ENCODE measurements at places on chromosomes 11 and 22. TPM values are rescaled to one million over a fixed set of nuclear protein-coding genes. Genes with fewer than 3 reads are reported as not detected.

GRCh38 chr22:39809772-39810557 lies 83.6 kb downstream of the ENTHD1 start:
- H3K27ac ChIP-seq = no peak overlapping the region
- no peaks in the 10 kb centered on the region for H3K36me3 ChIP-seq
- H3K4me3 ChIP-seq = no peak overlapping the region

GRCh38 chr11:11125618-11126017 lies 227.4 kb downstream of the CSNK2A3 start:
- DNase-seq = no peak
- no peak overlapping the region for H3K4me3 ChIP-seq
- H3K27me3 ChIP-seq = peaks cover 8% of the 10 kb centered on the region
- no peaks in the 10 kb centered on the region for H3K4me1 ChIP-seq

SPI1 gene
- total RNA-seq = not detected

KLHL35 gene
- 0.16 TPM for total RNA-seq

GRCh38 chr11:66393954-66394353 lies 22.4 kb upstream of the SLC29A2 start:
- H3K36me3 ChIP-seq = no peaks in the 10 kb centered on the region
- peaks cover 9% of the 10 kb centered on the region for H3K27me3 ChIP-seq
- no peaks in the 10 kb centered on the region for H3K4me1 ChIP-seq
- H3K4me3 ChIP-seq = no peak overlapping the region
- H3K27ac ChIP-seq = no peak overlapping the region
- no peak for DNase-seq

GRCh38 chr22:20983081-20983771 lies 1.1 kb downstream of the LZTR1 start:
- H3K4me3 ChIP-seq = peak overlapping the region; percentile 92
- DNase-seq = no peak
- peaks cover 40% of the 10 kb centered on the region for H3K4me1 ChIP-seq

TUG1 gene
- 45.7 TPM for total RNA-seq

PKNOX2 gene
- not detected for total RNA-seq

GRCh38 chr11:76209973-76210930 lies 4.0 kb upstream of the WNT11 start:
- H3K27ac ChIP-seq = no peak overlapping the region
- peak overlapping the region; percentile 55 for H3K4me3 ChIP-seq
- H3K27me3 ChIP-seq = peaks cover 40% of the 10 kb centered on the region

- DNase-seq = no peak
- H3K27me3 ChIP-seq = peaks cover 8% of the 10 kb centered on the region
- H3K27ac ChIP-seq = no peak overlapping the region
- no peaks in the 10 kb centered on the region for H3K36me3 ChIP-seq
- H3K4me1 ChIP-seq = no peaks in the 10 kb centered on the region
Measured at GRCh38 chr22:49303781-49304461, 523.8 kb downstream of the BRD1 start.

GRCh38 chr11:27806122-27806521 lies 105.9 kb upstream of the BDNF start:
- no peak overlapping the region for H3K4me3 ChIP-seq
- no peaks in the 10 kb centered on the region for H3K27me3 ChIP-seq
- no peaks in the 10 kb centered on the region for H3K36me3 ChIP-seq
- no peak for DNase-seq

C22orf15 gene
- total RNA-seq = 2.1 TPM

C11orf87 gene
- not detected for total RNA-seq

- H3K4me3 ChIP-seq = peak within 1 kb of the TSS; percentile 97
- DNase-seq = peak; percentile 75
- H3K4me1 ChIP-seq = peaks cover 37% of the 10 kb centered on the region
- H3K36me3 ChIP-seq = peaks cover 13% of the 10 kb centered on the region
Measured at GRCh38 chr11:126355324-126355925, at the start of gene ST3GAL4. Gene ST3GAL4, plus strand, starts transcription at chr11:126355686. Its CDS starts 50,470 bp downstream, at chr11:126406156.

- H3K27me3 ChIP-seq = peaks cover 3% of the 10 kb centered on the region
- H3K27ac ChIP-seq = no peak overlapping the region
- peaks cover 2% of the 10 kb centered on the region for H3K36me3 ChIP-seq
- peaks cover 16% of the 10 kb centered on the region for H3K4me1 ChIP-seq
- no peak for DNase-seq
- H3K4me3 ChIP-seq = no peak overlapping the region
Measured at GRCh38 chr22:31077681-31078080, 3.4 kb upstream of the SMTN start.

MEI1 gene
- total RNA-seq = 27.7 TPM

DNA sequence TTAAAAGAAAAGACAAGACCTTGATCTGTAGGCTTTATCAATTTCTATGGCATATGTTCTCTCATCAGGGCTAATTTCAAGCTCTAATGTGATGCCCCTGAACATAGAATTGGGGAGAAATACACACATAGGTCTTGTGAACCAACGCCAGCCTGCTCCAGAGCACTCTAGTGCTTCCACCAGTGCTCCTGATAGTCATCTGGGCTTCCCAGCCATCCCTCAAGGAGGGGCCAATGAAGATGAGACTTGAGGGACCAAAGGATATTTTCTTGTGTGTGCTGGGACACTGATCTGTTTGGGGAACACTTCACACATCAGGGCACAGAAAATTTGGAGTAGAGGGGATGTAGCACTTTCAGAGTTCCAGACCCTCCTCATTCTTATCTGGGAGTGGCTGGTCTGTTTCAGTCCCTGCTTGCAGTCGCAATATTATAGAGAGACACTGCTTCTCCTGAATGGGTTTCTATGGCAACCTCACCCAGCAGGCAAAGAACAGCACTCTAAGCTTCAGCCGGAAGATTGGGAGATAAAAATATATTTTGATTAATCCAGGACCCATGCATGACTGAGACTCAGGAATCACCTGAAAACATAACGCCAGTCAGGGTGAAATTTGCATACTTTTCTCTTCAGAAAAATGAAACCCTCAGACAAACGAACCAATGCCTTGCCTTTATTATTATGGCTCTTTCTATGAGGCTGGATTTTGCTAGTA lies 28.4 kb upstream of the SCN3B start:
- H3K27ac ChIP-seq = no peak overlapping the region
- DNase-seq = no peak
- peaks cover 18% of the 10 kb centered on the region for H3K4me1 ChIP-seq
- H3K4me3 ChIP-seq = no peak overlapping the region
- H3K36me3 ChIP-seq = no peaks in the 10 kb centered on the region
- H3K27me3 ChIP-seq = peaks cover 2% of the 10 kb centered on the region

LMNTD2 gene
- 0.88 TPM for total RNA-seq

BACE1 gene
- 1.5 TPM for total RNA-seq
